ENCODE measurements at places on chromosomes 1 and 21.

DNA sequence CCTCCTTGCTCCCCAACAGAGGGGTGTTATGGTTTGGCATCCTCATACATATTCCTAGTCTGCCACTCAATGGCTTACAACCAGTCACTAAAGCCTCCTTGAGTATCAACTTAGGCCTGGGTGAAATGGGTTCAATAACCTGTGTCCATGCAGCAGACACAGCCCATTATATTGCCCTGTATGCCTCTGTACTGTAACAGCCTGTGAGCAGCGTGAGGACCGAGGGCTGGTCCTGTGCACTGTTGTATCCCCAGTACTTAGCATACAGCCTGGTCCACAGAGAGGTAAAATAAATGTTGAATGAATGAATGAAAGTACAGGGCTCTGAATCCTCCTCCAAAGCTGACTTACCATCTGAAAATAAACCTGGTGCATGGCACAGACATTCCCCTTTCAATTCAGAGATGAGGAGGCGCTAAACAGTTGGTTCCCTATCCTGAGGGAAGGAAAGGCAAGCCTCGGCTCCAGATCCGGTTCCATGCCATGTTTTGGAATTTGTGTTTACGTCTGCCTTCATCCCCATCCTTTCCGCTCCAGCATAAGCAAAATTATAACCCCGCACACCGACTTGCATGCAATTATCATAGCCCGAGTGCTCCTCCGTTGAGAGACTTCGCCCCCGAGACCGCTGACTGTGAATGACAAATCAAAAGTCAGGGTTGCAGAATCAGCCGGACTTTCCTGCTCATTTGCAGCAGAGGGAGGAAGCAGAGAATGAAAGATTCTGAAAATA is 45.0 kb upstream of the DNAJC6 start:
- peak; percentile 78 for DNase-seq

GRCh38 chr1:65141394-65141793 is 6.6 kb upstream of the AK4 start:
- DNase-seq = no peak

DNA sequence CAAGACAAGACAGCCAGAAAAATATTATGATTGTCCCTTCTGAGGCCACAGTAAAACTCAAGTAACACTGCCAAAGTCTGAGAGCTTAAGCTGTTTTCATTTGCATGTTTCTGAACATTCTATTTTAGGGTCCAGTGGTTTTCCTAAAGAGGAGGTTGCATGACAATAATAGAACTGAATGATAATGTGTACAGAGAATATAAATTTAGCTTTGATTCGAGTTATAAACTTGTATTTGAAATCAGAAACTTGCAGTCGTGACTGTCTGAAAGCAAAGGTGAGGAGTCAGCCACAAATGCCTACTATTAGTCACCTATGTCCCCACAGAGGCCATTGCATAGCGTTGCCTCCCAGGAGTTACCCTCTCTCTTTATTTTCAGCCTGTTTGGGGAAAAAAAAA is 363.1 kb upstream of the ADGRL2 start:
- no peak for DNase-seq

DNA sequence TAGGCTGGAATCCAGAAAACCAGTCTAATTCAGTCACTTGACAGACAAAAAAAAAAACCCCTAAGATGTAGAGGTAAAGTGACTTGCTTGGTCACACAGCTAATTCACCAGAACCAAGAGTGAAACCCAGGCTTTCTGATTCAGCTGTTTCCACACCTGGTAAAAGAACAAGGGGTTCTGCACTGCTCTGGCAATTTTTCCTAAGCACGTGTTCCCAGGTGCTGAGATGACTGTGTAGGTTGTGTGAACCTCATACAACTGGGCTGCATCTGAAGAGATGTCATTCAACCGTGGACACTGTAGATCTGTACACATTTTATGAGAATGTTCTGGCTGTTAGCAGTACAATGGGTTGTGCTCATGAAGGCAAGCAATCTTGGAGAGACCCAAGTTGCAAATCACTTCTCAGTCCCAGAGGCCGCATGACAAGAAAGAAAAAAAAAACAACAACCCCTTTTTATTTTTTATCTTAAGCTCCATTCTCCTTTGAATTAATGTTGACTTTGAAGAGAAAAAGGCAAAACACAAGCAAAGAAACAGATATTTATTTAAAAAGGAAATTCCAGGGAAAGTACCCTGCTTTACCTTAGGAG is 95.4 kb downstream of the INTS7 start:
- no peak for DNase-seq

- no peak for DNase-seq
These were observed 26.0 kb upstream of the SYNC start for GRCh38 chr1:32728413-32729077.

GRCh38 chr1:76763738-76764137 is 103.5 kb upstream of the ST6GALNAC5 start:
- DNase-seq = no peak

GRCh38 chr1:185157599-185158412 is 839 bp downstream of the SWT1 start:
- peak; percentile 12 for DNase-seq

- DNase-seq = no peak
These were observed 27.4 kb downstream of the MRPS6 start for GRCh38 chr21:34100790-34101189.

DNA sequence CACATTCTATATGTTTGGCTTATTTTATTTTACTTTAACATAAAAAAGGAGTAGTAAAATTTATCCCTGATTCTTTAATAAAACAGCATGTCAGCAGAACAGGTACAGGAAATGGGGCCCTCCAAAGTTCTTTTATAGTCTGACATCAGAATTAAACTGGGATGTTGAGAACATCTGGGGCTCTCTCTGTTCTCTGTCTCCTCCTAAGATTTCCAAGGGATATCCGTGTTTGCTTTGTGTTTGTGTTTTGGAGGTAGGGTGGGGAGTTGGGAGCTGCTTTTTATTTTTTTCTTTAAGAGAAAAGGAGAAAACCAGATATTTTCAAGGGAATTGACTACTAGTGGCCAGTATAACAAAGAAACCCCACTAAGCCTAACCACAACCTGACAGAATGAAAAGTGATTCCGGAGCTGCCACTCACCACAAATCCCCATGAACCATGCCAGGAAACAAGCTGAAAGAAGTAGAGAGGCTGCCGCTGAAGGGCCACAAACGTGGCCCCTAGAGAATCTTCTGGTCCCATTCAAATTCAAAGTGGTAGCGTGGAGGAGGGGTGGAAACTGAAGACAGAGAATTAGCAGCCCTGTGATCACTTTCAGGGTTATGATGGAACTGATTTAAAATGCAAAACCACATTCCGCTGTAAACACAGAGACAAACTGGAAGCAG is 369.6 kb upstream of the ADGRL2 start:
- no peak for DNase-seq

DNA sequence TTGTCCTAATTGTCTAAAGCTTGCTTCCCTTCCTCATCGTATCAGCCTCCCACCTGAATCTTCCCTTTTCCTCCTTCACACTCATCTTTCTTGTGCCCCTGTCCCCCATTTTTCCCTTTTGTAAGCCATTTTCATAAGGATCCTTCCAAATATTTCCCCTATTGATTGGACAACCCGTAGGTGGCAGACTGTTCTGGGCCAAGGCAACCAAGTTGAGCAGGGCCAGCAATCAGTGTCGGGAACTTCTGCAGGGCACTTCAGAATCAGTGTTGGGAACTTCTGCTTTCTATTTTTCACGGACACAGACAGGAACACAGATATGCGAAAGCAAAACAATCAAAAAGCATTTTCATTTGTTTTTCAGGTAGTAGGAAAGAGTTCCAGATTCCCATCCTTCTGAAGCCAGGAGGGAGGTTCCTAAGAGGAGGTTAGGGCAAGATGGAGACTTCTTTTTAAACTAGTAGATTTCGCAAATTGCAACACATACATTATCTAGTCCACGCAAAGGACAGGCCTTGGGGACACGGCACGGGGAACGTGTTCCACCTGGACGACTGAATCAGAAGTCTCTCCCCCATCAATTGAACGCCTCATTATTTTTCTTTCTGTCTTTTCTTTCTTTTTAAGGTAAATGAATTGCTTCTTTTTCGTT is 691 bp upstream of the MPZL1 start:
- DNase-seq = no peak

DNA sequence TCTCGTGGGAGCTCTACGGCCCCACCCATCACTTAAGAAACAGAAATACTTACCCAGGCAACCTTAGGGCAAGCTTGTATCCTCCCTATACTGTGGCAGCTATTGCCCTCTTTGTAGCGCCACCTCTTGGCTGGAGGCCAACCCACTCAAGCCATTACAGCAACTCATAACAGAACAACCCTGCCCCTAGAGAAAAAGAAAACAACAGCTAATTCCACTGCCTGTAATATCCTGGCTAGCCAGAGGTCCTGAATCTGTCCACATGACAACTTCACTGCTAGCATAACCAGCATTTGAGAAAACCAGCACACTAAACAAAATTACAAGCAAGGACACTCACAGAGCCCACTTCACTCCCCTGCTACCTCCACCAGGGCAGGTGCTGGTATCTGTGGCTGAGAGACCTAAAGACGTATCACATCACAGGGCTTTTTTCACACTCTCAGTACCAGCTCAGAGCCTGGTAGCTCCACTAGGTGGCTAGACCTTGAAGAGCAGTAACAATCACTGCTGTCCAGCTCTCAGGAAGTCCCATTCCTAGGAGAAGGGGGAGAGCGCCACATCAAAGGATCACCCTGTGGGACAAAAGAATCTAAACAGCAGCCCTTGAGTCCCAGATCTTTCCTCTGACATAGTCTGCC is 14.5 kb upstream of the MX1 start:
- no peak for DNase-seq

DNA sequence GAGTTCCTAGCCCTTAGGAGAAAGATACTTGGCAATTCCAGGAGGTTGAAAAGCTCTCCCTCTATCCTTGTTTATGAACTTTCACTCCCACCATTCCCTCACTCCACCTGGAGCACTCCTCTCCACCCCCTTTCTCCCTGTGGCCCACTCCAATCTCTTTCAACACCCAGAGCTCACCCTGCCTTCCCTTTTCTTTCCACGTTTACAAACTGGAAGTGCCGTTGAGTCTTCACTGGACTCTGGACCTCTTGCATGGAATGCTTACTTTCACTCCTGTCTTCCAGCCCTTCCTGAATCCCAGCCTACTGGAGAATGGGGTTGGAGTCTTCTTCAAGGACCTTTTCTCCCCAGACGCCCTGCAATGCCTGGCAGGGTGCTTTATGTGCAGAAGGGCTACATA is 198.5 kb downstream of the RHOU start:
- no peak for DNase-seq

Data from HEK293T (cell line).